ENCODE measurements at places on chromosomes 5 and 9. TPM values are rescaled to one million over a fixed set of nuclear protein-coding genes. Genes with fewer than 3 reads are reported as not detected.
A peak's percentile ranks its signal among the peaks of the same experiment; 100 is the strongest.

DNA sequence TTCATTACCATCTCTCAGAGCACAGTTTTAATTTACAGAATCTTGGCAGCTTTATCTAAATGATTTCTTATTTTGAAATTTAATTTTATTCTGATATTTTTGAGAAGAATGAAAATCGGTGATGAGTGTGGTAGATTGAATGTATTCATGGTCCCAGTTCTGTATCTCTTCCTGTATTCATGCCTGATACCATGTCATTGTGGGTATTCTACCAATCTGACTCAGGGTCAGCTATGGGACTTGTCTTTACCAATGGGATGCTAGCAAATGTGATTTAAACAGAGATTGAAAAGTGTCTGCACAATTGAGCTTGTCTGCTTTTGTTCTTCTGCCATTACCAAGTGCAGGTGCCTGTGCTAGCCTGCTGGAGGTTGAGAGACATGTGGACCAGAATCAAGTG lies 17.8 kb upstream of the ZNF618 start:
- DNase-seq = no peak

DNA sequence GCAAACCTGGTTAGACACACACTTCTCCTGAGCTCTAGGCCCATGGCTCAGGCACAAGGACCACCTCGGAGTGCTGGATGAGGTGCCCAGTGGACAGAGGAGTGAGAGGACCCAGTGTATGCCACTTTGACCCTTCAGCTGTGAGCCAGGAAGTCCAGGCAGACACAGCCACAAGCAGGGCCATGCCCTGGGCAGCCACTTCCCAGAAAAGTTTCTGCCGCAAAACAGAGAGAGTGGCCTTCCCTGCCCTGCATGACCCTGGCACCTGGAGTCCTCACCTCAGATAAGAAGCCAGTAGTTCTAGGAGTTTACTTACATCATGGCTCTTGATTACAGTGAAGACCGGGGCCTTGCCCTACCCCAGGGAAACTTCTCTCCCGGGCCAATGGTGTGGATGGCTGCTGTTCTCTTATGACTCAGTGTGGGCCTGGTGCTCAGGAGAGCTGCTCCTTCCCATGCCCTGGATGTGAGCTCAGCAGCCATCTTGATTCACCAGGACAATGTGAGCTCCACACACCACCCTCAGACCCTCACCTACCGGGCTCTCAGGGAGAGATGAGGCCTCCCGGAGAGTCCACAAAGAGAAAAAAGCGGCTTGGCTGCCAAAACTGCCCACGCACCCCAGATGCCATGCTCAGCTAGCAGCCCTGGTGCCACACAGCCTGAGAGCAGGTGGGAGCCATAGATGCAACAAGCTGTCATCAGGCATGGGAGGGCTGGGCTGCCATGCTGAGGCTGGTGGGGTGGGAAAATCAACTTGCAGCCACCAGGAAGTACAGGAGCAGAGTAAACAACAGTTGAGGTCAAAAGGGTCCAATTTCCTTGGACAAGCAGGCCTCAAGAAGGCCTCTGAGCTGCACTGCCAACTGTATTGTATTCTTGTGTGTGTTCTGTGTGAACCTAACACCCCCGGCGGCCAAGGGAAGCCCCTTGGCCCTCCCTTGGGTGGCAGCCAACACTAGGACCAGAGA lies 11.7 kb upstream of the IRF1 start:
- no peak for DNase-seq

The RUSC2 gene
- total RNA-seq = 45.7 TPM

The TMEM215 gene
- 9.7 TPM for total RNA-seq

- peak; percentile 19 for DNase-seq
These were observed 203.6 kb upstream of the MVB12B start for GRCh38 chr9:126122901-126123616.

The BTNL3 gene
- not detected for total RNA-seq

The RGMB gene
- total RNA-seq = 20.2 TPM

The TEX48 gene
- total RNA-seq = not detected

GRCh38 chr5:14009575-14009974 lies 65.1 kb upstream of the DNAH5 start:
- DNase-seq = no peak

- no peak for DNase-seq
These were observed 3.2 kb upstream of the NSD1 start for GRCh38 chr5:177130211-177131018.

DNA sequence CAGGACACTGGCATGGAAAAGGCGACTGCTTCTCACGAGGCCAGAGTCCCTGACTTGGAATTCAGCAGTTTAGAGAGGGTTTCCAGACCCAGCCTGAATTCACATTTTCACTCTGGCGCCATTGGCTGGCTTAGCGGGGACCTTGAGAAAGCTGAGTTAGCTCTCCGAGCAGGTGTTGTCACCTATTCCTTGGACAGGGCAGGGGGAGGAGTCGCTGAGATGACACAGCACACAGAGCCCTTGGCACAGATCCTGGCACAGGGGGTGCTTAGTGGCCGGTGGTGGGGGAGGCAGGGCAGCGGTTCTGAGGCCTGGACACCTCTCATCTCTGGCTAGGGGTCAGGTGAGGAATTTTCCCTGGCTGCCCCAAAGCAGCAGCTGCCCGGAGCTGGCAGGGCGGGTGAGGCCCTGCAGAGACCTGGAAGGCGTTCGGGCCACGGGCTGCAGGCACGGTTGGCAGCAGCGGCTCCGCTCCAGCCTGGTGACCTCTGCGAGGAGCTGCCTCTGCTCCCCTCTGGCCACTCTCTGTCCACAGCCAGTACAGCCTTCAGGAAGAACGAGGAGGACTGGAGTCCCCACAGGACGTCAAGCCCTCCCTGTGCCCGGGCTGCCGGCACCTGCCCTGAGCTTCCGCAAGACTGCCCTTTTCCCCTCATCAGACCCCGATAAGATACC lies 72.4 kb upstream of the RAPGEF1 start:
- DNase-seq = no peak

- DNase-seq = no peak
These were observed 310.1 kb downstream of the ZNF608 start for GRCh38 chr5:124436294-124436693.

The ZNF883 gene
- total RNA-seq = 3.6 TPM

GRCh38 chr5:142748132-142748531 lies 22.0 kb upstream of the ARHGAP26 start:
- DNase-seq = no peak
